Right cardiac atrium (tissue), 5 donors: ENCODE measurements at places on chromosomes 6 and 20.

DNA sequence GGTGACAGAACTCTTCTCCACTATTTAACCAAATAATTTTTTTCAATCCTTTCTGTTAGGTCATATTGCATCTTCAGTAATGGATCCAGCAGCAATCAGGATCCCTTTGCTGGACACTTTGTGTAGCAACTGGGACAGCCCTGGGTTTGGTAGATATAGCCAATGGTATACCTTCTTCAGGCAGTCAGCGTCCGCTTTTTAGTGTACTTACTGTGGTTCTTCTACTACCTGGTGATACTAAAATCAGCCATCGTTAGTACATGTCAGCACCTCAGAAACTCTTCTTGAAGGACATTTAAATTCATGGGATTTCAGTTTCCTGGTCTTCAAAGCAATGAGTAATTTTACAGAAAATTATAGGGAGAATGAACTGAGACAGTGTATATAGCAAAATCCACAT, 93.5 kb downstream of the ADGRG6 start:
- DNase-seq = no peak

DNA sequence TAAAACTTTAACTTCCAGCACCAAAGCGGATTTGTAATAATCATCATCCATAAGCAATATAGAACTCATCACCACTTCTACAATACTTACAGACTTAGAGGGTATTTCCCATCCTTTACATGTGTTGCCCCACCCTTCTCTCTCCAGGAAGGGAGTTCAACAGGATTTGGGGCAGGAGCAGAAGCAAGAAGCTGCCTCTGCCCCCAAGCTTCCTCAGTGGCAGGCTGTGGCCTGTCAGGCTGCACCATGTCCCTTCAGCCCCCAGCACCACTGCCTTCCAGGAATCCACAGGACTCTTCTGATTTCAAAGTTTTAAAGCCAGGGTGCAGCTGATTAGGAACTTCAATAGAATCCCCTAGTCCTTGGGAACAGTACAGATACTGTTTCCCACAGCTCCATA, 36.7 kb upstream of the MCM9 start:
- no peak for DNase-seq

- peak; percentile 75 for DNase-seq
These were observed 216.7 kb downstream of the ZDHHC14 start for GRCh38 chr6:157597461-157598312.

GRCh38 chr20:57059055-57059596, 207.3 kb downstream of the BMP7 start:
- no peak for DNase-seq

DNA sequence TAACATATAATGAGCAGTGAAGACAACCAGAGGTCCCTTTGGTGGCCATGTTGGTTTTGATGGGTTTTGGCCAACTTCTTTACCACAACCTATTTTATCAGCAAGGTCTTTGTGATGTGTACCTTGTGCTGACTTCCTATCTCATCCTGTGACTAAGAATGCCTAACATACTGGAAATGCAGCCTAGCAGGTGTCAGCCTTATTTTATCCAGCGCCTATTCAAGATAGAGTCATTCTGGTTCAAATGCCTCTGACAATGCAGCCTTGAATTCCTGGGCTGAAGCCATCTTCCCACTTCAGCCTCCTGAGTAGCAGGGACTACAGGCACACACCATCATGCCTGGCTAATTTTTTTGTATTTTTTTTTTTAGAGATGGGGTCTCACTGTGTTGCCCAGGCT, 7.8 kb upstream of the TRIM38 start:
- no peak for DNase-seq
